ENCODE measurements at places on chromosomes 3 and 15.
A peak's percentile ranks its signal among the peaks of the same experiment; 100 is the strongest.

DNA sequence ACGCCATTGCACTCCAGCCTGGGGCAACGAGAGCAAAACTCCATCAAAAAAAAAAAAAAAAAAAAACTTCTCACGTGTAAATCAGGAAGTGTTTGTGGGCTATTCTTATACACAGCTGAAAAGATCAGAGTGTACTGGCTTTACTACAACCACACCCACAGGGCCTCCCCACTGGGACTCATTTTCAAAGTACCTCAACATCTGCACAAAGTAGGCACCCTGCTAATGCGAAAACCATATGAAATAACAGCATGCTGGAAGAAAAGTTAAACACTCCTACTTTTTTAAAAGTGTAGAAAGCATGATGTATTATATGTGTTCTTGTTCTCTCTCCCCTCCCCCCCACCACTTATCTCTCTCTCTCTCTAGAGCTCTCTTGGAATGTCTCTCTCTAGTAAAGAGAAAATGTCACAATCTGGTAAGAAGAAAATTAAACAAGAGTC lies 11.1 kb downstream of the UACA start:
- DNase-seq, result no peak

DNA sequence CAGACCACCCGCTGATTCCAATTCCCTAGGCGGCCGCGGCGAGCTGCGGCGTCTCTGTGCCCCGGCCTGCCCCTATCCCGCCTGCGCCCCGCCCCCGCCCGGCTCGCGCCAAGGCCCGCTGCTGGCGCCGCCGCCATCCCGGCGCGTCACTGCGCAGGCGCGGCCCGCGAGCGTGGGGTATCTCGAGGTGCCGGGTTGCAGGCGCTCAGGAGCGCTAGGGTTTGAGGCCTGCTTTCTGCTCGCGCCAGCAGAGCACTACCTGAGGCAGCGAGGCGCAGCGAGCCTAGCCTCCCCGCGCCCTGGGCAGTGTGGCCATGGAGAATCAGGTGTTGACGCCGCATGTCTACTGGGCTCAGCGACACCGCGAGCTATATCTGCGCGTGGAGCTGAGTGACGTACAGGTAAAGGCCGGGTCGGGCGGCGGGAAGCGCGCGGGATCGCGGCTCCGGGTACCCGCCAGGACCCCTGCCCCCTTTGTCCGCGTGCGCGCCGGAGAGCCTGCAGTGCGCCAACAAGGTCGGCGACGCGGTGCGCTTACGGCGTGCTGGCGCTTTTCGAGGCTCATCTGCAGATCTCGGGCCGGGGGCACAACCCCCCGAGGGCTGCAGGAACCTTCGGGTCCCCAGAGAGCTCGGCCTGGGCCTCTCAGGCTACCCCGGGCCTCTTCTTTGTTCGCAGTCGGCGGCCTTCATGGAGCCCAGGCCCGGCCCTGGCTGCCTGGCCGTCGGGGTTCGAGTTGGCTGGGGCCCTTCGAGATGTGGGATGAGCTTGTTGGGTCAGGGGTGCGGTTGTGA lies at the start of gene HACD3:
HACD3 (plus strand) TSS at position 146 of the 794 bp plus-strand sequence; CDS start at position 315, 169 bp downstream.
- peak; percentile 50 for DNase-seq

- DNase-seq, result no peak
Observed at GRCh38 chr15:42919308-42919707, 1.3 kb downstream of the TTBK2 start.

GRCh38 chr3:30309961-30310954 lies 296.1 kb upstream of the TGFBR2 start:
- no peak for DNase-seq

DNA sequence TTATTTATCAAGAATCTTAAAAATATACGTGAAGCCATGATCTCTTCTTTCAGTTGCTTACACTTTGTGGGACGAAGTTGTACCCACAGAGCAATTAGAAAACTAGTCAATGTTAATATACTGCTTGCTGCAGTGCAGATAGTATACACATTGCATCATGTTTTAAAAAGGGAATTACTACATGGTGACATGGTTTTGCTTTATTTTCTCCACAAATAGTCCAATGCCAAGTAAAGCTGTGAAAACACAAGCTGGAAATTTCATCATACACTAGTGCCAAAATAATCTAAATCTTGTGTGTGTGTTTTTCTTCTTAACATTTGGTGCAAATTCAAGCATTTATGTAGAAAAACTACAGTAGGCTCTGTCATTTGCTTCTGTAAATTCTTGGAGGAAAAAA lies 233.0 kb downstream of the EPHA3 start:
- no peak for DNase-seq

DNA sequence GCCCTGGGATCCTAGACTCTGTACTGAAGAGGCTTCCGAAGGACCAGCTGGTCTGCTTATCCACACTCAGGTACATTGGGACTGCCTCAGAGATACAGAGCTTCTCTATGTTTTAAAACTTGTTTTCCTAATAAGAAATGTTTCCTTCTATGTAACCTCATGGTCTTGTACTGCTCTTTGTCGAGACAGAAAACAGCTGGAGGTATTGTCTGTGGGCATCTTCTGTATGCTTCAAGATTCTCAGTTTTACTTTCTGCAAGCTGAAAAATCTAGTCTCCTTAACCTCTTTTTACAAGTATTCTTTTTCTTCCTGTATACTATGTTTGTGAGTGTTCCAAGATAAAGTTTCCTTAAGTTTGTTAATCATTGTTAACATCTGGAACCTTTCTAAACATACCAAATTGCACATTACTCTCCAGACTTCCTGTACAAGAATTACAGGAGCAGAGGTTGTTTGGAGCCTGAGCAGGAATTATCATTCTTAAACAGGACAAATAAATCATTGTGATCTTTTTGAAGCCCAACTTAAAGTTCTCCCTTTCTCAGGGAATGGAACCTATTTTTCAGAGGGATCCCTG lies 358.3 kb upstream of the CFAP20DC start:
- no peak for DNase-seq

- no peak for DNase-seq
Observed at GRCh38 chr15:101242160-101242998, 9.5 kb downstream of the CHSY1 start.

DNA sequence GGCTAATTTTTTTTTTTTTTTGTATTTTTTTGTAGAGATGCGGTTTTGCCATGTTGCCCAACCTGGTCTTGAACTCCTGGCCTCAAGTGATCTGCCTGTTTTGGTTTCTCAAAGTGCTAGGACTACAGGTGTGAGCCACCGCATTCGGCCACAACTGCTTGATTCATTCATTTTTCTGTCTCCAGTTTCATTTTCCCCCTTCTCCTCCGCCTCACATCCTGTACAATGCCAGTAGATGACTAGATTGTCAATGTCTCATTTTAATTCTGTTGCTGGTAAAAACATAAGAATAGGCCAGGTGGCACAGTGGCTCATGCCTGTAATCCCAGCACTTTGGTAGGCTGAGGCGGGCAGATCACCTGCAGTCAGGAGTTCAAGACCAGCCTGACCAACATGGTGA lies 12.0 kb upstream of the ZNF592 start:
- DNase-seq, result no peak

DNA sequence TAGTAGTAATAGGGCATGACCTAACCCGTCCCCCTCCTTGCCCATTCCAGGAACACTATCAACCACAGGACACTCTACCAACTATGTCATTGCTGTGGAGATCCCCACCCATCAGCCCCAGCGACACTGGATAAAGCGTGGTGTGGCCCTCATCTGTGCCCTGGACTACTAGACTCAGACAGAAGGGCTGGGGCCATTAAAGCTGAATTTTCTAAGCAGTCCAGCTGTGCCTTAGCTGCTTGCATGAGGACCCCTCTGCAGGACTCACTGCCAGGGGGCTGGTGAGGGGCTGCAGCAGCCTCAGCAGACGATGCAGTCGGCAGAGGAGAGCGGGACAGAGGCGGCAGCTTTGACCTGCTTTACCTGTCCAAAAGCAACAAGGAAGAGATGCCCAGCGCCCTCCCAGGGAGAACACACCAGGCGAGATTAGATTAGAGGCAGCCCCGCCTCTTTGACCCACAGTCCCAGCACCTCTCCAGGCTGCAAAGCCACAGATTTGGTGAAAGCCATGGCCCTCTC lies 44.6 kb downstream of the SEMA3G start:
- DNase-seq, result no peak

- no peak for DNase-seq
Observed at GRCh38 chr3:47901280-47901833, 98.4 kb downstream of the DHX30 start.

Data from NCI-H524 treated with DMSO at 0.1 percent for 48 hours (cell line).